ENCODE measurements at places on chromosomes 13 and 19. TPM values are rescaled to one million over a fixed set of nuclear protein-coding genes. Genes with fewer than 3 reads are reported as not detected.

The GNG7 gene
- 7.5 TPM for total RNA-seq

The FXYD1 gene
- total RNA-seq: 6.1 TPM

- H3K27ac ChIP-seq: no peak overlapping the region
- no peaks in the 10 kb centered on the region for H3K27me3 ChIP-seq
- no peak for DNase-seq
- H3K4me3 ChIP-seq: no peak overlapping the region
- H3K36me3 ChIP-seq: no peaks in the 10 kb centered on the region
Measured at GRCh38 chr13:72678312-72678711, 49.1 kb downstream of the MZT1 start.

- H3K4me1 ChIP-seq: no peaks in the 10 kb centered on the region
- peak; percentile 17 for DNase-seq
- no peaks in the 10 kb centered on the region for H3K27me3 ChIP-seq
- no peak overlapping the region for H3K4me3 ChIP-seq
Measured at GRCh38 chr13:36124236-36124822, 6.9 kb downstream of the DCLK1 start.

DNA sequence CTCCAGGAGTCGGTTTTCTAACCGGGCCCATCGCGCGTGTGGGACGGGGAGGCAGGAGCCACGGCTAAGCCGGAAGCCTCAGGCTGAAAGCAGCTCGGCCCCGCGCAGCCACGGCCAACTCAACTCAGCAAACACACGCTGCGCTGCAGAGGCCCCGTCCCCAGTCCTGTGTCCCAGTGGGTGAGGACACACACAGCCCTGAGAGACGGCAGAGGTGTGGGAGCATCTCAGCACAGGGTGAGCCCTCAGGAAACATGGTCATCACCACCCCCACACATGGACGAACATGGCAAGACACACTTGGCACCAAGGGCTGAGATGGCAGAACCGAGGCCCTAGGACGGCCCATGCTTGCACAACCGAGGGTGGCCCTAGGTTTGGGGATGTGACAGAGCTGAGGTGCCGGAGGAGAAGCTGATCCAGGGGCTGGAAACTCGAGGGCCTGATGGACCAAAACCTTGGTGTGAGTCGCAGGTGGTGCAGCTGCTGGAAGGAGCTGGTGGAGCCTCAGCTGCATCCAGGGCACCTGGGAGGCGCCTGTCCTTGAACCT lies 29.0 kb upstream of the C13orf46 start:
- H3K27me3 ChIP-seq: no peaks in the 10 kb centered on the region
- DNase-seq: peak; percentile 7
- H3K36me3 ChIP-seq: no peaks in the 10 kb centered on the region
- H3K27ac ChIP-seq: no peak overlapping the region

DNA sequence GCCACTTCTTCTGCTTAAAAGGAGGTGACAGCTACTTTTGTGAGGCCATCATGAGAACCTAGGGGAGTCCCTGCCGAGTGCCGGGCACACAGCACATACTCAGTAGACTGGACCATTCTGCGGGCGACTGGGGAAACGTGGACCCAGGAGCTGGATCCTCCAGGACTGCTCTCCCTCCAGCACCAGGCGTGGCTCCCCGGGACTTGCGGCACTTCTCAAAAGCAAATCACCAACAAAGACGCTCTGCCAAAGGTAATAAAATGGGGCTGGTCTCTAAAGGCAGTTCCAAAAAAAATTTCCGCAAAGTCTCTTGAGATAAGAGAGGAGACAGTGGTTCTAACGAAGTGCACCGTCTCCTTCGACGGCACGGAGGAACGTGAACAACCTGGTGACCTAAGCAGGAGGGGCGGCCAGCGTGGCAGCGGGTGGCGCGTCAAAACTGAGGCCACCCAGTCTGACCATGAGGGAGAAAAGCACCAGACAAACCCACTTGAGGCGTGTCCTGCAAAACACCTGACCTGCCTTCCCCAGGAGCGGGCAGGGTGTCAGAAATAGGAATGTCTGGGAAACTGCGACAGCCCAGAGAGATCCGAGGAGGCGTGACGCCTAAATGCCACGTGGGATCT lies 1.4 kb upstream of the TMPRSS9 start:
- H3K4me1 ChIP-seq: no peaks in the 10 kb centered on the region
- no peaks in the 10 kb centered on the region for H3K36me3 ChIP-seq
- H3K27ac ChIP-seq: no peak overlapping the region
- DNase-seq: no peak
- no peak overlapping the region for H3K4me3 ChIP-seq

The CYP2A7 gene
- total RNA-seq: not detected

GRCh38 chr13:71866335-71867130 lies 471 bp downstream of the DACH1 start:
- peak; percentile 24 for DNase-seq
- no peak overlapping the region for H3K27ac ChIP-seq
- peaks cover 3% of the 10 kb centered on the region for H3K4me1 ChIP-seq
- H3K4me3 ChIP-seq: peak overlapping the region; percentile 51

The CEACAM6 gene
- 8.8 TPM for total RNA-seq
